ENCODE measurements at places on chromosomes 11 and 22.

GRCh38 chr22:45296628-45297297, 12.0 kb downstream of the UPK3A start:
- no peak for DNase-seq

- DNase-seq = no peak
Measured at GRCh38 chr11:74956397-74957015, 7.4 kb downstream of the SPCS2 start.

- DNase-seq = no peak
Measured at GRCh38 chr11:125401235-125401634, 94.8 kb downstream of the FEZ1 start.

GRCh38 chr11:60657888-60658287, 41.5 kb upstream of the MS4A8 start:
- DNase-seq = no peak

DNA sequence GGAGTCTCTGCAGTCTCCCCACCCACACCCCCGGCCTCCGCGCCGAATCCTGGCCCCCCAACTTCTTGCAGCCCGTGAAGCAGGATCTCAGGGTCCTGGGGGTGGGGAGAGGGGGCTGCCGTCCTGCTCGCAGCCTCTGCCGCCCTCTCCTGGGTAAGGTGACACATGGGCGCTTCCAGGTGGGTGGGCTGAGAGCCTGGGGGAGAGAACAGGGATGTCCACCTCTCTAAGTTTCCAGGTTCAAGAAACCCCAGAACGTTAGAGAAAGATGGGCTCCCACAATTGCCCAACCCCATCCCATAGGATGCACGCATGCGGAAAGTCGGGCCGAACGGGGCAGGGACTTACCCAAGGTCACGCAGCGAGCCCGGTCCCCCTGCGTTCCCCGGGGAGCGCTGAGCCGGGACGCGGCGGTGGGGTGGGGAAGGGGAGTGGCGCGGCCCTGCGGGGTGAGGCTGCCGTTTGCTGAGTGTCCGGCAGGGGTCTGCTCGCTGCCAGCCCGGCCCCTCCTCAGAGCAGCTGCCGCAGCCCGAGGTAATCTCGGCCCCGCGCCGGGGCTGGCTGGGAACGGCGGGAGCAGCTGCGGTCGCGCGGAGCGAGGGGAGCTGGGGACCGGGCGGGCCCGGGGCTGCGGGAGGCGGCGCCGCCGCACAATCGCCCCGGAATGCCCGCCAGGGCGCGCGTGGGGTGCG, 705 bp upstream of the CAPN1 start:
- DNase-seq = peak; percentile 19

DNA sequence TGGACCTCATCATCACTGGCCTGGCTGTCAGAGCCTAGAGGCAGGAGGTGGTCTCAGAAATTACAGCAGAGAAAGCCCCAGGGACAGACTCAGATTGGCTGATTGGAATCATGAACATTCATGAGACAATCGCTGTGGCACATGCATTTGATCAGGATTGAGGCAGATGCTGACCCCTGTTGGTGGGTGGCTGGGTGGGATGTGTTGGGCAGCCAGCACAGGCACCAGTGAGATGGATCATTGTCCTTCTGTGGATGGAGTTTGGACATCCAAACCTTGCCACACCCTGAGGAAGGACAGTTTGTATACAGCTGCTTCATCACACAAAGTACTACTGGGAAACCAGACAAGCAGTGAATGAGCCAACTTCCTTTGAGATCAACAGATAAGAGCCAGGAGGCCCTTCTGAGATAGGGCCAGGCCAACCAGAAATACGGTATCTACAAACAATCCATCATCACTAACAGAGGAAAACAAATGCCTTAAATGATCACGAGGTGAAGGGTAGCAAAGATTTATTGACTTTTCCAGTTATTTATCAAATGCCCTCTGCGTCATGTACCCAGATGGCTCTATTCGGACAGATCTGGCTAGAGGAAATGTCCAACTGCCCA, 17.3 kb downstream of the COMMD9 start:
- no peak for DNase-seq

GRCh38 chr11:46527591-46528130, 66.2 kb downstream of the AMBRA1 start:
- DNase-seq = no peak

DNA sequence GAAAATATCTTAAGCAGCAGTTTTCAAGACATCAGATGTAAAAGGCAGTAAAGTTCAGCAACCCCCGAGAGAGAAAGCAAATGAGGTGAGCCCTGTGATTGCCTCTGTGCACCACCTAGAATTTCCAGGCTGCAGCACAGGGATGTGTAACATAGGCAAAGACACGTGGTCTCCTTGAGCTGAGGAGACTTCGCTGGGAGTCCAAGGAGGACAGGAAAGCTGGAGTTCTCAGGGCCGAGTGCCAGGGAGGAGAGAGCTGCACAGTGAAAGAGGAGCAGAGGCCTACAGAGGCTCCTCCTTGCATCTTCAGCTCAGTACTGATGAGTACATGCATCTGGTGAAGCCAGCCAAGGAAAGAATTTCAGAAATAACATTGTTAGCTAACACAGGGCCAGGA, 17.6 kb upstream of the TOLLIP start:
- DNase-seq = no peak

- no peak for DNase-seq
Measured at GRCh38 chr11:26551186-26551801, 20.8 kb downstream of the MUC15 start.

DNA sequence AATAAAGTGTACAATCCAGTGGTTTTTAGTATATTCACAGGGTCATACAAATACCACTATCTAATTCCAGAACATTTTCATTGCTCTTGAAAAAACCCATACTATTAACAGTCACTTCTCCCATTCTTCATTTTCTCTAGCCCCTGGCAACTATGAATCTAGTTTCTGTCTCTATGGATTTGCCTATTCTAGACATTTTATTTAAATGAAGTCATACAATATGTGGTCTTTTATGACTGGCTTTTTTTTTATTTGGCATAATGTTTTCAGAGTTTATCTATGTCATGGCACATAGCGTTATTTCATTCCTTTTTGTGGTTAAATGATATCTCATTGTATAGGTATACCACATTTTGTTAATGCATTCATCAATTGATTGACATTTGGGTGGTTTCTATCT, 59.4 kb downstream of the KDM2A start:
- no peak for DNase-seq

DNA sequence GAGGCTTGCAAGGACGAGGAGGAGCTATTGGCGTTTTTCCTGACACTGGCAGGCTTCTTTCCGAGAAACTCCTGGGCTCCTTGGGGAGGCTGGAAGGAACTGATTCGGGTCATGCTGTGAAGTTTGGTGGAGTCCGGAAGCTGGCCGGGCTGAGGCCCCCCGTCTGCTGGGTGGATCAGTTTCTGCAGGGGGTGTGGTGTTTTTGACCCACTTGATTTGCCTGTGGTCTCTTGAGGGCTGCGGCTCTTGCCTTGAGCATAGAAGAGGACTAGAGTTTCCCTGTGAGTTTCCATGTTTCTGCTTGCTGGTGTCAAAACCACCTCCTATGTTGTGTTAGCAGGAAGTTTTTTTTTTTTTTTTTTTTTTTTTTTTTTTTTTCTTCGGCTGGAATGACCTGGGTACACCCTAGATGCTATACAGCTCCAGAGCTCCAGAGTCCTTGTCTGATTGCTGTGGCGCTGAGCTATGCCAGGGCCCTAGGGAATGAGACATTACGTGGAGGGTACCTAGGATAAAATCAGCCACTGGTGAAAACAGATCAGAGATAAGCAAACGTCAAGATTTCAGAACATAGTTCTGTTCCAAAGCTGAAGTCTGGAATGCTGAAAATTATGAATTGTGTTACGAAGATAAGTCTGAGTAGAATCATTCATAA, 728 bp downstream of the TBC1D22A start:
- no peak for DNase-seq

GRCh38 chr11:71986131-71986530, 12.6 kb upstream of the IL18BP start:
- no peak for DNase-seq

GRCh38 chr11:113022262-113022661, 61.0 kb downstream of the NCAM1 start:
- no peak for DNase-seq

- no peak for DNase-seq
Measured at GRCh38 chr11:117652521-117652920, 144.5 kb downstream of the DSCAML1 start.

DNA sequence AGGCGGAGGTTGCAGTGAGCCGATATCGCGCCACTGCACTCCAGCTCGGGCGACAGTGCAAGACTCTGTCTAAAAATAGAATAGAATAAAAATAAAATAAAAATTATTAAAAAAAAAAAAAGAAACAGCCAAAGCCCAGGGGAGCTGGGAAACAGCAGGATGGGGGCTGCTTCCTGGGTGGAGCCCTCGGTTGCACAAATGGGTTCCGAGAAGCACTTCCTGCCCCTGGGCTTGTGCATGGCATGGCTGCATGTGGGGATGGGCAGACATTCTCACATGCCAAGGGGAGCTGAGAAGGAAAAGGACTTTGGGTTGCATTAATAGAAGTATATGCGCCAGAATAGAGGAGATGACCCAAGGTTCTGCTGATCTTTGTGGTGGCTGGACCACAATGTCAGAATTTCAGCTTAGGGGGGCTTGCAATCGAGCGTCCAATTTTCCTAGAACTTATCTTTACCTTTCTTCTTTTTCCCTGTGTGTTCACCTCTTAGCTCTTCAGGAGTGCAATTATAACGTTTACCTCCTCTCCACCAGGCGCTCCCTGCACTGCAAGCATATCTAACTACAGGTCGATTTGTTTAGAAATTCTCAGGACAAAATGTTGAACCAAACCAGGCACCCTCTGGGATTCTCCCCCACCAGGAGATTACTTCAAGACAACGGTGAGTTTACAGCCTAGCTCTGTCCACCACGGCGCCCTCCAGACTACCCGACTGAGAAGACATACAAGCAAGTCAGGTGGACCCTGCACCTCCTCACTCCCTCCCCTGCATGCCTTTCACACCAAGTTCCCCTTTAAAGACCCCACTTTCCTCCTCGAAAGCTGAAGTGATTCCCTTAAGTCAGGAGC, 53.2 kb downstream of the SHISAL1 start:
- DNase-seq = no peak

- DNase-seq = no peak
Measured at GRCh38 chr22:44485494-44485893, 12.5 kb downstream of the RTL6 start.

- no peak for DNase-seq
Measured at GRCh38 chr22:37578002-37578401, 1.9 kb downstream of the LGALS2 start.

GRCh38 chr11:11171854-11172253, 181.2 kb downstream of the CSNK2A3 start:
- DNase-seq = peak; percentile 61

DNA sequence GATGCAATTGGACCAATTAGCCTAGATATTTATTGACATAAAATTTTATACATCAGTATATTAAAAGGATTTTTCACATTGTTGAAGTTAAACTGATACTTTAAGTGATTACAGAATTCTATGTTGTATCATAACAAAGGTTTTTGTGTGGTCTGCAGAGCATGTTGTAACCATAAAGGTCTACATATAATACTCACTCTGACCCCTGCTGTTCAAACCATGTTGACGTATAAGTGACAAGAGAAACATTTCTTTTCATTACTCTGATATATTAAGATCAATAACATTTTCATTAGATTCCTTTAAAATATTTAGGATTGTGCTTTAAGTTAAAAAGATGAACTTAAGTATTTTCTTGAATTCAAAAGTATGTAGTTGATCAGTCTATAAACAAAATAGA, 63.9 kb downstream of the GAS2 start:
- DNase-seq = no peak

DNA sequence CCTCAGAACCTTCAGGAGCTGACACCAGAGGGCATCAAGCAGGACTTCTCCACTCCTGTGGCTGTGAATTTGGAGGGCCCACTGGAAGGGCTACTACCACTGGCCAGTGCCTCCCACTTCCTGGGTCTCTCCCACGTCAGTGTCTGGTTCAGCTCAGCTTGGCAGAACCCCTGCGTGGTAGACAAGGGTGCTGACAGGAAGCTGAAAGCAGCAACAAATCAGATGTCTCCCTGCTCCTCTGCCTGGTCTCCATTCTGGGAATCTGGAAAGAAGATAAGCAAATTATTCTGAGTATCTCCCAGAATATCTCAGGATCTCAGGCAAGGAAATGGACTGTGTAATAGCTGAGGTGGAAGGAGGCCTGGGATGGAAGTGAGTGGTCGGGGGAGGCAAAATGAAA, 61.5 kb downstream of the TMPRSS5 start:
- no peak for DNase-seq

GRCh38 chr11:65502555-65503367, 3.9 kb downstream of the MALAT1 start:
- DNase-seq = no peak

DNA sequence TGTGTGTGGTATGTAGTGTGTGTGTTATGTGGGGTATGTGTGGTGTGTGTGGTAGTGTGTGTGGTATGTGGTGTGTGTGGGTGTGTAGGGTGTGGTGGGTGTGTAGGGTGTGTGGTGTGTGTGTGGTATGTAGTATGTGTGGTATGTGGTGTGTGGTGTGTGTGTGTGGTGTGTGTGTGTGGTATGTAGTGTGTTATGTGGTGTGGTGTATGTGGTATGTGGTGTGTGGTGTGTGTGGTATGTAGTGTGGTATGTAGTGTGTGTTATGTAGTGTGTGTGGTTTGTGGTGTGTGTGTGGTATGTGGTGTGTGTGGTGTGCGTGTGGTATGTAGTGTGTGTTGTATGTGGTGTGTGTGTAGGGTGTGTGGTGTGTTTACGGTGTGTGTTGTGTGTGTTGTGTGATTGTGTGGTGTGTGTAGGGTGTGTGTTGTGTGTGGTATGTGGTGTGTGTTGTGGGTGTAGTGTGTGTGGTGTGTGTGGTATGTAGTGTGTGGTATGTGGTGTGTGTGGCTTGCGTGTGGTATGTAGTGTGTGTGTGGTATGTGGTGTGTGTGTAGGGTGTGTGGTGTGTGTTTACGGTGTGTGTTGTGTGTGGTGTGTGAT, 4.2 kb upstream of the PPP6R2 start:
- DNase-seq = no peak

- peak; percentile 44 for DNase-seq
Measured at GRCh38 chr11:79481795-79482194, 41.0 kb upstream of the TENM4 start.

- DNase-seq = no peak
Measured at GRCh38 chr11:73160005-73160760, 18.1 kb upstream of the FCHSD2 start.

- DNase-seq = no peak
Measured at GRCh38 chr11:67400942-67401494, 640 bp downstream of the PPP1CA start.

DNA sequence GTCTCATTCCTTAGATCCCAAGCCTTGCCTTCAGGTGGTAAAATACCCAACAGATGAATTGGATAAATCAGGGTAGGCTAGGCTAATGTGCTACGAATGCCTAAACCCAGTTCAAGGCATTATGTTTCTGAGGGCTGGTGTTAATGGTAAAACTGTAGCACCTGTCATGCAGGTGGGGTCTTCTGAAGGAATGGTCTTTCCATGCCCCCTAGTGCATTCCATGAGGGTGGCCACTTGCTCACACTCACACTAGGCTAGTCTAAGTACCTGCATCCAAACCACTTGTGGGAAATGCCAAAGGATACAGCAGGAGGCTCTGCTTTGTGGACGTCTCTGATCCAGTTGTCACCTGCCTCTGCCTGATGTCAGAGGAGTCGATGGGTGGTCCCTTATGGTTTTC, 24.2 kb upstream of the UCP3 start:
- DNase-seq = no peak

All from GM12878 (cell line).